ENCODE measurements at places on chromosomes 7 and 10.

DNA sequence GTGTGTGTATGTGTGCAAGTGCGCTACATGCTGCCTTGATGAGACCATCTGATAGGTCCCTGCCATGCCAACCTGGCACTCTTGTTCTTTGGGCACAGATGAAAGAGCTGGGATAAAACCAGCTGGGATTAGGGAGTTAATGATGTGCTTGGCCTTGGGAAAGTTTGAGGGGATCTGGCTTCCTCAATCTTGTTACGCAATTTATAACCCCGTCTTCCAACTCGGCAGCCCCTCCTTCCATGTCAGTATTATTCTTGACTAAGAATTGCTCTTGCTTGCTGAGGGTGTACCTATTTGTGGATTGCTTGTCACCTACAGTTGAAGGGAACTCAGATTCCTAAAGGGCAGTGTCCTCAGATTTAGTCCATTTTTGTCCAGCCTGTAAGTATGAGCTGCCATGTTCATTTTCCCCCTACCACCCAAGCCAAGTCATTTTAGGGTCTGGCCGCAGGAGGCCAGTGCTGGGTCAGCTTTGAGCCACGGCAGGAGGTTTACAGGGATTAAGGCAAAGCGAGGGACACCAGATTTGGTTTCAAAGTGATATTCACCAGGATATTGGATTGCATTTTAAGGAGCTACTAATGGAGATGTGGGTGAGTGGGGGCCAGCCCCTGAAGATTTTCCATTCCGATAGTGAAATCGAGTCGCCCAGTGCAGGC lies 34.1 kb upstream of the KCNMA1 start:
- no peak for DNase-seq

GRCh38 chr7:120805636-120806388 lies 52.1 kb downstream of the TSPAN12 start:
- DNase-seq: no peak

DNA sequence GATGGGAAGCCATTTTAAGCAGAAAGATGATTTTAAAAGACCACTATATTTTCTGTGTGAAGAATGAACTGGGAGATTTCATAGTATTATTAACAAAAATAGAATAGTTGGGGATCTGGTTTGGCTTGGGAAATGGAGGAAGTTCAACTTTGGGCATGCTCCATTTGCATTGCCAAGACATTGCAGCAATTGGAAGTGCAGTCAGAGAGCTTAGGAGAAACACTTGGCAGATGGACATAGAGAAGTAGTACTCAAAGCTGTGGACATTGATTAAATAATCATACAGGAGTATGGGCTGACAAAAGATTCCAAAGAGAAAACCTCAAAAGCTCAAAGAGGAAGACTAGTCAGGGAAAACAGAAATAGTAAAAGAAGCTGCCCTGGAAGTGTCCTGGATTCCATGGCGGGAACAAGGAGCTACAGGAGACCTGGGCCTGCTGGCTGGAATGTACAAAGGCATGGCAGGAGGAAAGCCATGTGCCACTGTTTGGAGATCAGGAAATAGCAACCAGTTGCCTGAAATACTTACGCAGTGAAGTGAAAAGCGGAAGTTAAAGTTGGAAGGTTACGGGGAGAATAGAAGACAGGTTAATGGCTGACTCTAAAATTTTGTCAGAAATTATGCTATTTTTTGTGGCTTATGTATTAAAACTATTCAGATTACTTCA lies 93.6 kb upstream of the MXI1 start:
- no peak for DNase-seq

GRCh38 chr7:42662862-42663261 lies 249.0 kb downstream of the C7orf25 start:
- DNase-seq: no peak

GRCh38 chr10:111999205-111999914 lies 184.2 kb downstream of the GPAM start:
- DNase-seq: no peak

GRCh38 chr7:88789480-88790064 lies 6.0 kb downstream of the TEX47 start:
- no peak for DNase-seq

DNA sequence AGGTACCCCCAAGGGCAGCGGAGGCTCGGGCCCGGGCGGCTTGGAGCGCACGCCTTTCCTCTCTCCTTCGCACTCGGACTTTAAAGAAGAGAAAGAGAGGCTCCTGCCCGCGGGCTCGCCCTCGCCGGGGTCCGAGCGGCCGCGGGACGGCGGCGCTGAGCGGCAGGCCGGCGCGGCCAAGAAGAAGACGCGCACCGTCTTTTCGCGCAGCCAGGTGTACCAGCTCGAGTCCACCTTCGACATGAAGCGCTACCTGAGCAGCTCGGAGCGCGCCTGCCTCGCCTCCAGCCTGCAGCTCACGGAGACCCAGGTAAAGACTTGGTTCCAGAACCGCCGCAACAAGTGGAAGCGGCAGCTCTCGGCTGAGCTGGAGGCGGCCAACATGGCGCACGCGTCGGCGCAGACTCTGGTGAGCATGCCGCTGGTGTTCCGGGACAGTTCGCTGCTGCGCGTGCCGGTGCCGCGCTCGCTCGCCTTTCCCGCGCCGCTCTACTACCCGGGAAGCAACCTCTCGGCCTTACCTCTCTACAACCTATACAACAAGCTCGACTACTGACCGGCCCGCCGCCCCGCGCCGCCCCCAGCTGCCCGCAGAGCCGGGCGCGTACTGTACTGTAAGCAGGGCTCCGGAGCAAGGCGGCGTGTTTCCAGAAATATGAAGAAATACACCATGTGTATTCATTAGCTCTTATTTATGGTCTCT lies 1.8 kb downstream of the HMX2 start:
- no peak for DNase-seq

DNA sequence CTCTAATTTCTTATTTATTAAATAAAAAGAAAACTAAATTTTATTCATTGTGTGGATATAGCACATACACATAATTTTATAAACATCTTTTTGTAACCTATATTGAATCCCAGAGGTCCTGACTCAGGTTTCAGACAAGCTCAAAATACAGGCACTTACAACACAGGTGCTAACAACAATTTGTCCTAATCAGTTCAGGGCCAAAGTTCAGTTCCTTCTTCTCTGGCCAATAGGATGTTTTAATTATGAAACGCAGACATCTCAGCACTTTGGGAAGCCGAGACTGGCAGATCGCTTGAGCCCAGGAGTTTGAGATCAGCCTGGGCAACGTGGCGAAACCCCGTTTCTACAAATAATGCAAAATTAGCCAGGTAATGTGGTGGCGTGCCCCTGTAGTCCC lies 15.0 kb downstream of the RPA3 start:
- DNase-seq: no peak

DNA sequence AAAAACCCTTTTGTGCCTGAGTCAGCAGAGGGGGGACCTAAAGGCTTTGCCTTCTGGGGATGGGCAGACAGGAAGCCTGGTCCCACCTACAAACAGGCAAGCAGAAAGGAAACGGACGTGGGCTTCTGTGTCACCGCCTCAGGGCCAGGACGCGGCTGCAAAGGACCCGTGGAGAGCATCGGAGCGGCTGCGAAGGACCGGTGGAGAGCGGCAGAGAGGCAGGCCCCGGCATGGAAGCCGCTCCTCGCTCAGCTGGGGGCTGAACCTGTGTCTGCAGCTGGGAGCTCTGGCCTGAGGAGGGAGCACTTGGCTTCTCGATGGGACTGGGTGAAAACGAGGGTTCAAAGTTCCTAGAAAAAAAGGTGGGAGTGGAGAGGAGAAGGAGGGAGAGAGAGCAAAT lies 125.4 kb upstream of the PPP2R2D start:
- no peak for DNase-seq

GRCh38 chr7:147411096-147411495 lies 1179.5 kb upstream of the C7orf33 start:
- DNase-seq: no peak

GRCh38 chr7:154914996-154915380 lies 87.9 kb downstream of the PAXIP1 start:
- DNase-seq: no peak

DNA sequence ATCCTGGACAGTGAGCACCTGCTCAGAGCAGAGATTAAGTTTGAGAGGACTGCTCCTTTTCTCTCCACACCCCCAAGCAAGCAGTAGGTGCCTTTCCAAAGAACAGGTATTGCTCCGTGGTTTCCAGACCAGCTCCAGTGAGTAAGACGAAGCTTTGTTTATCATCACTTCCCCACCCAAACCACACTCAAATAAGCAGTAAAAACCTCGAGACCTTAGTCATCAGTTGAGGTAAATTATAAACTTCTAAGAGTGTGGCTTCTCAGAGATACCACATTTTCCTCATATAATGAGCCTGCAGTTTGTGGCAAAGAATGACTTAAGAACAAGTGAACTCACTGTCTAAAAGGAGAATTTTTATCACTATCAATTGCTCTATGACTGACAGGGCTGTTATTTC lies 50.0 kb upstream of the GRB10 start:
- no peak for DNase-seq

DNA sequence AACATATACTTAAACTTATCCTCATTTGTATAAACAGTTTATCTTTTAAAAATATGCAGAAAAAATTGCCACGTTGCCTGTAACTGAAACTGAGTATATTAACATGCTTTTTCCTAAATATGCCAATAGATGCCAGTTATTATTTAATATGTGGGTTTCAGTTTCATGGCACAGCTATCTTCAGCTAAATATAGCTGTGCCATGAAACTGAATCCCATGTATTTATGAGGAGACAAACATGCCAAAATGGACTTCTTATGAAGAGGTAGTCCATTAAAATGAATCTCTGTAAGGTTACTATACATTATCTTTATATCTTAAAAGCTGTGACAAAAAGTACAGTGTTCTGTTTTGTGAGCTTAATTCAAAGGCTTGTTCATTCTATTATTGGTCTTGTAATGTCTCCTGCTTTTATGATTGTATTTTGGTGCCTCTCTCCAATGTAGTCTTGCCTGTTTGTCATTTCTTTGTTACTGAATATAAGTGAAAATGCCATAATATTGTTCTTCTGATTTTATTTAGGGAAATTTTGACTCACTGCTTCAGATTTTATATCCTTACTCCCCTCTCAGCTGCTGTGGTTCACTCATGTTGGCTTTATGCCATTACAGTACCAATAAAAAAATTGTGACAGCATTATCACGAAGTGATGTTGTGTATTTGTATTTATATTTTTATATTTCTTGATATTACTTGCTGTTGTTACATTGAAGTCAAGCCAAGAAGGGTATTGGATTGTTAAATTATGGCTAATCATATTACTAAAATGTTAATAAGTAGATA lies 34.3 kb upstream of the CACNA2D1 start:
- no peak for DNase-seq

DNA sequence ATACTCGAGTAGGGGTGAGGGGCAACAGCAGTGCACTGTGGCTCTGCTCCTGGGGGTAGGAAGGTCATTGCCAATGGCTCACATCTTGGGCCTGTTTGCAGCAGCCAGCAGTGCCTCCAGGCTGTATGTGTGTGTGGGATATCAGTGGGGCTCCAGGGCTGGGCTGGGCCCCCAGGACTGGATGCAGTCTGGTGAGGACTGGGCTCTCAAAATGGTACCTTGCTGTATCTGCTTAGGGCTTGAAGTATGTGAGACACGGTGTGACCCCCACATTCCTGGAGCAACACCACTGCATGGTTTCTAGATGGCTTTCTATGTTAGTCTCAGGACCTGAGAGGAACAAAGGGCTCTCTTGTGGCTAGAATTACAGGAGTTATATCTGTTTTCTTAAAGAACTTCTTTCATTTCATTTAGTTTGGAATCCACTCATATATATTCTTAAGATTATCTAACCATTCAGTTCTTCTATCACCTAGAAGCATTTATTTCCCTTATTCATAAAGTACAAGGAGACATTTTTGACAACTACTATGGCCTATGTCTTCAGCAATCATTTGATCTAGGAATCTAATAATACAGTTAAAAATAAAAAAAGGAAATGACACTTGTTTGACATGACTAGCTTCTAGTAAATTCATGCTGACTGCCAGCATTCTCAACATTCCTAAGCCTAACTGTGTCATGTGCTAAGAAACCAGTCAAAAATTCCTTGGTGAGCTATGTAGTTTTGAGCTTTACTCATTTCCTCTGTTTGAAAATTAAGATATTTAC lies 443.2 kb upstream of the SEMA3A start:
- no peak for DNase-seq

GRCh38 chr7:53070883-53071282 lies 35.5 kb downstream of the POM121L12 start:
- no peak for DNase-seq

DNA sequence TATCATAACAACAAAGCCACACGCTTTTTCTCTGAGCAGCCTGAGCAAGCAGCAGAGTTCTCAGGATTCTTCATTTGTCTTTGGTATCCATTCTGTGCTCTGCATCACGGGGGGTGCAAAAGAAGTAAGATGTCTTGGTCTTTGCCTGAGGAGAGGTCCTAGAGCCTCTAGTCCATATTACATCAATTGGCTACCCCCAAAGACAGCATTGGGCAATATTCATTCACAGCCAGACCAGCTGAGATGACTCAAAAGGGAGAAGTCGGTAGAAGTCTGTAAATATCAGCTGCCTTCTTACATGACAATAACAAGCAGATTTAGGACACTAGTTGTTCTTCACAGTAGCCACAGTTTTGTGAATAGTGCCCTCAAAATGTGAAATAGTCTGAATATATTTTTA lies 66.6 kb downstream of the FZD1 start:
- DNase-seq: no peak

GRCh38 chr7:108294595-108294994 lies 161.6 kb downstream of the NRCAM start:
- DNase-seq: no peak

GRCh38 chr10:8581521-8582225 lies 527.2 kb downstream of the GATA3 start:
- DNase-seq: no peak
